ENCODE measurements at places on chromosomes 1 and 21. TPM values are rescaled to one million over a fixed set of nuclear protein-coding genes. Genes with fewer than 3 reads are reported as not detected.

Gene C1orf232
- not detected for total RNA-seq

Gene BMP8A
- total RNA-seq = 0.12 TPM

Gene GJA9
- not detected for total RNA-seq

Gene RC3H1
- 32.4 TPM for total RNA-seq

Gene HSPB7
- not detected for total RNA-seq

Gene PRR9
- total RNA-seq = not detected

Gene NBPF6
- not detected for total RNA-seq

Gene LCE1E
- total RNA-seq = not detected

Gene CLDN19
- total RNA-seq = 2.3 TPM

DNA sequence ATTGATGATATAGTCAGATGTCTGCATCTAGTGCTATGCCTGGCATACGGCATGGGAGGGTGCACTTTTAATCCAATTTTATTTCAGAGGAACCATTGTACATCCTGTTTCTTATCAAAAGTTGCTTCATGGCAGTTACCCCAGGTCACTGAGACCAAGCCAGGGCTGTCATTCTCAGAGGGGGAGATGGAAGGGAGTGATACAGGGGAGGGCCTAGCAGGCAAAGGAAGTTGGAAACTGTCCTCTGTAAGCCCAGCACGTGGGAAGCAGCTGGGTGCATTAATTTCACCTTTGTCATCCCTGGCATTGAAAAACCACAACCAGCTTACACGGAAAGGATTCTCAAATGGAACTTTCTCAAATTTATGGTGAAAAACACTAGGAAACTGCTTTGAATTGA lies 458.7 kb upstream of the ADAMTS5 start:
- no peak overlapping the region for H3K27ac ChIP-seq
- H3K4me3 ChIP-seq = no peak overlapping the region
- H3K27me3 ChIP-seq = no peaks in the 10 kb centered on the region
- DNase-seq = no peak

GRCh38 chr1:9809100-9809510 lies 14.7 kb downstream of the CLSTN1 start:
- peaks cover 32% of the 10 kb centered on the region for H3K4me1 ChIP-seq
- H3K27me3 ChIP-seq = no peaks in the 10 kb centered on the region
- H3K27ac ChIP-seq = peak overlapping the region; percentile 58

- H3K27ac ChIP-seq = no peak overlapping the region
- H3K27me3 ChIP-seq = no peaks in the 10 kb centered on the region
- DNase-seq = no peak
- H3K4me1 ChIP-seq = peaks cover 33% of the 10 kb centered on the region
- H3K4me3 ChIP-seq = no peak overlapping the region
Measured at GRCh38 chr1:59318271-59318860, 21.5 kb downstream of the FGGY start.

DNA sequence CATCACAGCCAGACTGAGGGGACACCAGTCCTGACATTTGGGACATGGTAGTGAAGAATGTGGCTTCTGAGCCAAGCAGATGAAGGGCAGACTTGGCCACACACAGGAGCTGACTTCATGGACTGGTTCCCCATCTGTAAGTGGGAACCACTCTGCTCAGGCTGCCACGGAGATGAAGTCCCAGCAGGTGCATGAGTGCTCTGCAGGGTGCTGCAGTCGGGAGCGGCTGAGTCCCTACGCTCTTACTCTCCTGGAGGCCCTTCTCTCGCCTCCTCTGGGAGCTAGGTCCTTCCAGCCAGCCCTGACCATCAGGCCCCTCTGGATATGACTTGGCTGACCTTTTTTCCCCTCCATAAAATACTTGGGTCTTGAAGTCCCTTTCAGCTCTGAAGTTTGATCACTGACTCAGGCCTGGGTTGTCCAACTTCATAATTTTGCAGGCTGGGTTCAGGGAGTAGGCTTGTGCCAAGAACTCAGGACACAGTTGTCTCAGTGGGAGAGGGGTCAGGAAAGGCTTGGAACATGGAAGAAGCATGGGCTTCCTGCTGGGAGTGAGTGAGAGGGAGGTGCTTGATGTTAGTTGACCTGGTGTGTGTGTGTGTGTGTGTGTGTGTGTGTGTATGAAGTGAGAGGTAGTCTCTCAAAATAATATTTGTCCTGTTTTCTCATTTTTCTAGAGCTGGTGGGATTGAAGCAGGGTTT lies 21.0 kb upstream of the EPS8L3 start:
- peaks cover 4% of the 10 kb centered on the region for H3K4me1 ChIP-seq
- no peaks in the 10 kb centered on the region for H3K36me3 ChIP-seq
- DNase-seq = no peak
- no peak overlapping the region for H3K4me3 ChIP-seq
- no peaks in the 10 kb centered on the region for H3K27me3 ChIP-seq

- no peaks in the 10 kb centered on the region for H3K36me3 ChIP-seq
- H3K27ac ChIP-seq = no peak overlapping the region
- H3K4me1 ChIP-seq = no peaks in the 10 kb centered on the region
Measured at GRCh38 chr1:178953034-178953433, 72.7 kb upstream of the FAM20B start.

- DNase-seq = no peak
- no peak overlapping the region for H3K4me3 ChIP-seq
- H3K27me3 ChIP-seq = no peaks in the 10 kb centered on the region
- no peak overlapping the region for H3K27ac ChIP-seq
- no peaks in the 10 kb centered on the region for H3K4me1 ChIP-seq
- H3K36me3 ChIP-seq = no peaks in the 10 kb centered on the region
Measured at GRCh38 chr1:35448344-35448801, 108.8 kb downstream of the KIAA0319L start.

DNA sequence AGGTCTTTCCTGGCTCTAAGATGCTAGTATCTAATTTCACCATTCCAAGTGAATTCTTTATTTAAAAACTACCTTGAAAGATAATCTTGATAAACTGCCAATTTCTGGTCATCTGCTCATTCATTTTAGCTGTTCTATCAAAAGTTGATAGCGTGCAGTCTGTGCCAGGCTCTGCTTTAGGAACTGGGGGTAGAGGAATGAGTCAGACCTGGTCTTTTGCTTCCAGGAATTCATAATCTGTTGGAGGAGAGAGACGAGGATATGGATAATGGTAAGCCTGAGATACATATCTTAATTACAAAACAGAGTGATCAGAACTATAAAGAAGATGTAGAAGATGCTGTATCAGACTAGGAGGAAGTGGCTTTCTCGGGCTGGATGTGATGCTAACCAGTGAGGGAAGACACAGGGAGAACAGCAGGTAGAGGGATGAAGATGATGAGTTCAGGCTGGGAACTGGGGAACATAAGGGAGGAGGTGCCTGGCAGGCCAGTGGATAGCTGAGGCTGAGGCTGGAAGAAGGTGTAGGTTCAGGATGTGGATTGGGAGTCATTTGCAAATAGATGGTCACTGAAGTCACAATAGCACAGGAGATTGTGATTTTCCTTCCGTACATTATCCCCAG lies 12.3 kb upstream of the PHC2 start:
- peaks cover 7% of the 10 kb centered on the region for H3K4me1 ChIP-seq
- no peak overlapping the region for H3K27ac ChIP-seq
- H3K4me3 ChIP-seq = no peak overlapping the region
- DNase-seq = no peak

GRCh38 chr21:33362044-33362555 lies 37.3 kb downstream of the IFNAR1 start:
- DNase-seq = peak; percentile 62
- no peak overlapping the region for H3K27ac ChIP-seq
- H3K36me3 ChIP-seq = no peaks in the 10 kb centered on the region
- no peaks in the 10 kb centered on the region for H3K4me1 ChIP-seq
- H3K27me3 ChIP-seq = no peaks in the 10 kb centered on the region

DNA sequence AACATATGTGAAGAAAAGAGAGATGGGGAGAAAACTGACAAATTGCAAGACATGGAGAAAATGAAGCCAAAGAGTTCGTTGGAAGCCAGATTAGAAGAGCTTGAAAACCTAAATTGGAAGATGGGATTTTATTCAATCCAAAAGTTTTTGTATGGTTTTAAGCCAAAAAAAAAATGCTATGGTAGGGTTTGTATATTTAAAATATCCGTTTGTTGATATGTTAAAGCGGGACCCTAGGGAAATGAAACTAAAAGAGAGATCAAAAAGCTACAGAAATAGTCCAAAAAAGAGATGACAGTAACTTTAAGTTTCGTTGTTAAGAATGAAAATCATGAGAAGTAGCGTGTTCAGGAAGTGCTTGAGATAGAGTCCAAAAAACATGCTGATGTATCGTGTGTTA lies 617.7 kb upstream of the ADGRL2 start:
- H3K4me3 ChIP-seq = no peak overlapping the region
- H3K4me1 ChIP-seq = peaks cover 16% of the 10 kb centered on the region
- no peaks in the 10 kb centered on the region for H3K36me3 ChIP-seq
- DNase-seq = no peak
- H3K27ac ChIP-seq = no peak overlapping the region
- no peaks in the 10 kb centered on the region for H3K27me3 ChIP-seq

GRCh38 chr1:59316497-59317128 lies 19.7 kb downstream of the FGGY start:
- DNase-seq = no peak
- peaks cover 33% of the 10 kb centered on the region for H3K4me1 ChIP-seq
- H3K27ac ChIP-seq = no peak overlapping the region
- H3K27me3 ChIP-seq = no peaks in the 10 kb centered on the region
- no peaks in the 10 kb centered on the region for H3K36me3 ChIP-seq

DNA sequence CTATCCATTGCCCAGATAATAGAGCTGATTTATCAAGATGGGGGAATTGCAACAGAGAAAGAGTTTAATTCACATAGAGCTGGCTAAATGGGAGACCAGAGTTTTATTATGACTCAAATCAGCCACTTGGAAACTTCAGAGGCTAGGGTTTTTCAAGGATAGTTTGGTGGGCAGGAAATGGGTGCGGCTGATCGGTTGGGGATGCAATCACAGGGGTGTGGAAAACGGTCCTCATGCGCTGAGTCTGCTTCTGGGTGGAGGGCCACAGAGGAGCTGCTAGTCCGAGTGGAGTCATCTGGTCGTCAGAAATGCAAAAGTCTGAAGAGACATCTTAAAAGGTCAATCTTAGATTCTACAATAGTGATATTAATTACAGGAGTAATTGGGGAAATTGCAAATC lies 32.0 kb upstream of the FAM89A start:
- H3K4me1 ChIP-seq = no peaks in the 10 kb centered on the region
- DNase-seq = no peak
- H3K36me3 ChIP-seq = no peaks in the 10 kb centered on the region
- H3K4me3 ChIP-seq = no peak overlapping the region
- H3K27ac ChIP-seq = no peak overlapping the region
- peaks cover 8% of the 10 kb centered on the region for H3K27me3 ChIP-seq

- H3K27me3 ChIP-seq = no peaks in the 10 kb centered on the region
- no peaks in the 10 kb centered on the region for H3K4me1 ChIP-seq
- H3K4me3 ChIP-seq = no peak overlapping the region
- no peaks in the 10 kb centered on the region for H3K36me3 ChIP-seq
- no peak for DNase-seq
Measured at GRCh38 chr1:245475126-245475525, 320.3 kb downstream of the KIF26B start.

GRCh38 chr1:196393742-196394141 lies 214.5 kb downstream of the KCNT2 start:
- DNase-seq = no peak
- no peak overlapping the region for H3K27ac ChIP-seq
- no peaks in the 10 kb centered on the region for H3K27me3 ChIP-seq
- H3K36me3 ChIP-seq = peaks cover 4% of the 10 kb centered on the region
- no peaks in the 10 kb centered on the region for H3K4me1 ChIP-seq
- no peak overlapping the region for H3K4me3 ChIP-seq

DNA sequence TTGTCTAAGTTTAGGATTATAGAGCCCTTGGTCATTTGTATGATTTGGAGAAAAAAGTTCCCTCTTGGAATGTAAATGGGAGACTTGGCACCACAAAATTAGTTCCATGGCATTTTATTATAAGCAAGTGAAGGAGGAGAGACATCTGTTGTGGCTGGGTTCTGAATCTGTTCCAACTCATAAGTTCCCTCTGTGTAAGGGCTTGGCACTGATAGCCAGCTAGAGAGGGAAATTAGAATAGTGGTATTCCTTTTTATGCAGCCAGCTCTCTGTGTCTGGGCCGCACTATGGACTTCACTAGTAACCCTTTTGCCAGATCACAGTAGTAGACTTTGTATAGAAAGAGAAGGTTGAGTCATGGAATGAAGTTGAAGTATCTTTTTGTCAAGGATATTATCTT lies 31.1 kb downstream of the GNAI3 start:
- H3K27ac ChIP-seq = no peak overlapping the region
- H3K4me1 ChIP-seq = no peaks in the 10 kb centered on the region
- no peaks in the 10 kb centered on the region for H3K27me3 ChIP-seq
- no peak overlapping the region for H3K4me3 ChIP-seq

All from neural progenitor cell (in vitro differentiated cells).